ENCODE measurements at places on chromosomes 16 and 17.

DNA sequence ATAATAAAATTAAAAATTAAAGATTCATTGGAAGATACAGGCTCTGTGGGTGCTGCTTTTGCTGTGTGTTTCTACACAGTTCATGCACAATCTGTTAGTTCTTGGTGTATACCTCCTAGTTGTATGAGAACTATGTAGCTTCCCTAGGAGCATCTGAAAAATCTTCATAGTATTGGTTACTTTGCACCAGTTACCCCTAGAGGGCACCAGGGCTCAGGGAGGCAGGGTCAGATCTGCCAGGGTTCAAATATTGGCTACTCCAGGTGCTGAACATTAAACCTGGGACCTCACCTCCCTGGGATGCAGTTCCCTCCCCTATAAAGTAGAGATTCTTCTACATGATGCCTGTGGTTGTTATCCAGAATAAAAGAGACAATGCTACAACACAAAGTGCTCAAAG, 583.0 kb upstream of the CDH11 start:
- no peaks in the 10 kb centered on the region for H3K27me3 ChIP-seq
- no peak overlapping the region for H3K27ac ChIP-seq
- no peak for DNase-seq
- H3K4me3 ChIP-seq, result no peak overlapping the region

DNA sequence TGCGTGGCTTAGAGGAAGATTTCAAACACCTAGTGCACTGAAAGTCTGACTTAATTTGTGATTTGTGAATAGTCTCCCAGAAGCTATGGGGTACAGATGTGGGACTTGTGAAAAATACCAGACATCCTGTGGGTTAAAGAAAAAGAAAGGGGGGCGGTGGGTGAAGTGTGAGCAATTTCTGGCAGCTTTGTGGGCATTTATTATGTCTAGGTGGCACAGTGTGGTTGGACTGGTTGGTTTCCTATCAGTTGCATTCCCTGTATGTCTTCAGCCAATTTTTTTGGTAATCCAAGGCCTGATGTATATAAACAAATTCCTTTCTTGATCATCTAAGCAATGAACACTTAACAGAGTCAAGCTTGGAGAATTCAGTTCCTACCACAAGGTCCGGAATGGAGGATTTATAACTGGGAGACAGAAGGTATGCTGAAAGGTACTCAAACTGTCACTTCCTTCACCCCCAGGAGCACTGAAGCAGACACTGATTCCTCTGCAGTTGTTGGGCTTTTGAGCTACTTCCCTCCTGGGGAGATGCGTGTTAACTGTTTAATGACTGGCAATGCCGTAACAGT, 211.6 kb downstream of the WWOX start:
- no peak for DNase-seq
- no peak overlapping the region for H3K27ac ChIP-seq
- H3K36me3 ChIP-seq, result no peaks in the 10 kb centered on the region
- H3K4me1 ChIP-seq, result no peaks in the 10 kb centered on the region
- no peak overlapping the region for H3K4me3 ChIP-seq

GRCh38 chr17:31085563-31085962, 9.2 kb upstream of the NF1 start:
- H3K4me3 ChIP-seq, result no peak overlapping the region
- H3K27me3 ChIP-seq, result no peaks in the 10 kb centered on the region
- no peak for DNase-seq
- no peak overlapping the region for H3K27ac ChIP-seq
- no peaks in the 10 kb centered on the region for H3K36me3 ChIP-seq

GRCh38 chr17:68595496-68595895, 5.7 kb downstream of the FAM20A start:
- no peak overlapping the region for H3K27ac ChIP-seq
- H3K27me3 ChIP-seq, result peaks cover 15% of the 10 kb centered on the region
- no peak overlapping the region for H3K4me3 ChIP-seq
- no peak for DNase-seq

GRCh38 chr16:65789161-65789945, 577.1 kb upstream of the CDH5 start:
- no peaks in the 10 kb centered on the region for H3K36me3 ChIP-seq
- no peaks in the 10 kb centered on the region for H3K27me3 ChIP-seq
- DNase-seq, result no peak
- H3K27ac ChIP-seq, result no peak overlapping the region
- peaks cover 12% of the 10 kb centered on the region for H3K4me1 ChIP-seq
- no peak overlapping the region for H3K4me3 ChIP-seq

GRCh38 chr16:90043526-90043925, 24.3 kb upstream of the DBNDD1 start:
- peaks cover 20% of the 10 kb centered on the region for H3K27me3 ChIP-seq
- DNase-seq, result no peak
- H3K4me1 ChIP-seq, result no peaks in the 10 kb centered on the region
- H3K4me3 ChIP-seq, result no peak overlapping the region

DNA sequence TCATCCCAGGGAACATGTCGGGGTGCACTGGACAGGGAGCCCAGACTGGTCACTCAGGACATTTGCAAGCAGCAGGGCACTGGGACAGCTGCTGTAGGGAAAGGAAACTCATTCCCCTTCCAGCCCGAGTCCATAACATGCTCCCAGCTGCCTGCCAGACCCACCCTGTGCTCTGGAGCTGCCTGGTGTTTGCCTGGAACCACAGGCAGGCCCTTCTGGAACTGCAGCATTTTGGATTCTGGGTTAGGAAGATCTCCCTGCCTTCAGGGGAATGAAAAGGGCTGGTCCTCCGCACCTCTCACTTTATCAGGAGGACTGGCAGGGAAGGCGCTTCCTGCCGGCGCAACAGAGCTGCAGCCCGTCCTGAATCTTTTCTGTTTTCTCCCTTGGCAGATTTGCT, 41.2 kb downstream of the MEAK7 start:
- no peaks in the 10 kb centered on the region for H3K27me3 ChIP-seq
- peaks cover 8% of the 10 kb centered on the region for H3K36me3 ChIP-seq
- DNase-seq, result peak; percentile 52
- no peak overlapping the region for H3K4me3 ChIP-seq

- no peak for DNase-seq
- H3K36me3 ChIP-seq, result no peaks in the 10 kb centered on the region
- no peak overlapping the region for H3K4me3 ChIP-seq
- H3K4me1 ChIP-seq, result peaks cover 39% of the 10 kb centered on the region
- H3K27ac ChIP-seq, result peak overlapping the region; percentile 82
Observed at GRCh38 chr16:48946686-48947370, 334.8 kb downstream of the CBLN1 start.

- no peak overlapping the region for H3K4me3 ChIP-seq
- H3K36me3 ChIP-seq, result no peaks in the 10 kb centered on the region
- no peak overlapping the region for H3K27ac ChIP-seq
- no peak for DNase-seq
- peaks cover 11% of the 10 kb centered on the region for H3K4me1 ChIP-seq
Observed at GRCh38 chr17:4728124-4728523, 3.1 kb upstream of the MED11 start.

DNA sequence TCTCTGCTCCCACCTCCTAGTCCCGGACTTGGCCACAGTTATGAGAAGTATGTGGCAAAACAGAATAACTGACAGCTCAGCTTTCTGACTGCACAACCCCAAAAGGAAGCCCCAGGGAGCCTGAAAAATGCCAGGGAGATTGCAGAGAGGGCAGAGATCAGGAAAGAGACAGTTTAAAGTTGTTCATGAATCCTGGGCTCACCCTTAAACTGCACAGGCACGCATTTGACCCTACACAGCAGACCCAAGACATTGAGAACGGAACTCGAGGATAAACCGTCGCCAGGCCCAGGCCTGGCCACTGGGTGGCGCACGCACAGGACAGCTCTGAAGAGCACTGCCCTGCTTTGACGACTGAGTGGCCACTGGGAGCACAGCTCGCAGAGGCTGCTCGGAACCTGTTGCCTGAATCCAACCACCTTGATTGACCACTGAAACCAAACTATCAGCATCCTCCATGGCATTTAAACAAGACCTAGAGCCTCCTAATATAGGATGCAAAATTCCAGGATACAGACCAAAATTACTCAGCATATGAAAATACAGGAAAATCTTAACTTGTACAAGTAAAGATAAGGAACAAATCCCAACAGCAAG, 114.0 kb downstream of the C16orf95 start:
- H3K4me1 ChIP-seq, result no peaks in the 10 kb centered on the region
- H3K27me3 ChIP-seq, result no peaks in the 10 kb centered on the region
- H3K4me3 ChIP-seq, result no peak overlapping the region
- H3K36me3 ChIP-seq, result no peaks in the 10 kb centered on the region
- H3K27ac ChIP-seq, result no peak overlapping the region
- no peak for DNase-seq

DNA sequence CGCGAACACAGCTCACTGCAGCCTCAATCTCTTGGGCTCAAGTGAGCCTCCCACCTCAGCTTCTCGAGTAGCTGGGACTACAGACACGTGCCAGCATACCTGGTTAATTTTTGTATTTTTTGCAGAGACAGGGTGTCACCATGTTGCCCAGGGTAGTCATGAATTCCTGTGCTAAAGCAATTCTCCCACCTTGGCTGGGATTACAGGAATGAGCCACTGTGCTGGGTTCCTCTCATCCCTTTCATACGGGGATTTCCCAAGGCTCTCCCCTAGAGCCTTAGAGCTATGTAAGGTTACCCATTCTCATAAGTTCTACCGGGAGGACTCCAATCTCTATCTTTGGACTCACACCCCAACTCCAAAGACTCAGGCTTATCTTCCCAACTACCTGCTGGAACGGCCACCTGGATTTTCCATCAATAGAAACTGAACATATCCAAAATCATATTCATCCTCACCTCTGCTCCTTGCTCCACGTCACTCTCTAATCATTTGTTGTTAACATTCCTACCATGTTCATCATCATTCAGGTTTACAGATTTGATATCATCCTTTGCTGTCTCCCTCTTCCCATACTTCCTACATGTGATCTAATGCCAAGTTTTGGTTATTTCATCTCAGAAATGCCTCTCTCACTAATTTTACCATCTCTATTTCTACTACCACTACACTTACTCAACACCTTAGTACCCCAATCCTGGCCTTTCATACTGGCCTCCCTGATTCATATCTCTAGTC, 92.5 kb downstream of the NCOR1 start:
- DNase-seq, result no peak
- H3K4me1 ChIP-seq, result peaks cover 4% of the 10 kb centered on the region
- H3K27ac ChIP-seq, result peak overlapping the region; percentile 13
- no peaks in the 10 kb centered on the region for H3K27me3 ChIP-seq
- no peak overlapping the region for H3K4me3 ChIP-seq

DNA sequence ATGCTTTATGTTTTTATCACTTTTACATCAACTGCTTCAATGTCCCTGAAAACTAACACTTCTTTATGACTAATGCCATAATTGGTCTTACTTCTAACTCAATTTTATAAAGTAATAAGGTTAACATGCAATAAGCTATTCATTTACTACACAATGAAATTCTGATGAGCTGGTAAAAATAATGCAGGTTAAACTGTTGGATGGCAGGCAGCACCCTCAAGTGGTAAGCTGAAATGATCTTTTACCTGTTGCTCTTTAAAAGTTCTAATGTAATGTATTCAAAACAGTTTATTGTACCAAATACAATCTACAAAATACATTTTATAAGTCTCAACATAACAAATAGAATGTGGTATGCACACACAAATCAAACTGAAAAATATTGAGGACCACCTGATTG, 1280.3 kb downstream of the CDH8 start:
- no peaks in the 10 kb centered on the region for H3K36me3 ChIP-seq
- DNase-seq, result no peak
- no peak overlapping the region for H3K4me3 ChIP-seq
- no peaks in the 10 kb centered on the region for H3K27me3 ChIP-seq
- H3K27ac ChIP-seq, result no peak overlapping the region

GRCh38 chr16:64440421-64440831, 681.4 kb downstream of the CDH11 start:
- no peak for DNase-seq
- peaks cover 12% of the 10 kb centered on the region for H3K4me1 ChIP-seq
- H3K36me3 ChIP-seq, result no peaks in the 10 kb centered on the region
- no peak overlapping the region for H3K27ac ChIP-seq

- H3K4me3 ChIP-seq, result no peak overlapping the region
- H3K4me1 ChIP-seq, result no peaks in the 10 kb centered on the region
- H3K27me3 ChIP-seq, result no peaks in the 10 kb centered on the region
- H3K36me3 ChIP-seq, result no peaks in the 10 kb centered on the region
- H3K27ac ChIP-seq, result no peak overlapping the region
Observed at GRCh38 chr17:32755045-32755805, 121.7 kb downstream of the MYO1D start.

- DNase-seq, result no peak
- no peak overlapping the region for H3K4me3 ChIP-seq
- no peaks in the 10 kb centered on the region for H3K27me3 ChIP-seq
Observed at GRCh38 chr17:6642592-6642991, 1.7 kb downstream of the TXNDC17 start.

- no peak overlapping the region for H3K27ac ChIP-seq
- H3K4me3 ChIP-seq, result no peak overlapping the region
- H3K27me3 ChIP-seq, result no peaks in the 10 kb centered on the region
- DNase-seq, result peak; percentile 56
- H3K4me1 ChIP-seq, result peaks cover 6% of the 10 kb centered on the region
Observed at GRCh38 chr17:32496395-32497073, 9.7 kb downstream of the CDK5R1 start.

- H3K27me3 ChIP-seq, result no peaks in the 10 kb centered on the region
- no peaks in the 10 kb centered on the region for H3K4me1 ChIP-seq
- no peak overlapping the region for H3K4me3 ChIP-seq
- no peak overlapping the region for H3K27ac ChIP-seq
- DNase-seq, result no peak
Observed at GRCh38 chr17:8556074-8556473, 74.5 kb downstream of the MYH10 start.

- no peaks in the 10 kb centered on the region for H3K4me1 ChIP-seq
- DNase-seq, result no peak
- H3K27me3 ChIP-seq, result no peaks in the 10 kb centered on the region
Observed at GRCh38 chr16:17101646-17102045, 369.1 kb downstream of the XYLT1 start.

- H3K4me1 ChIP-seq, result peaks cover 19% of the 10 kb centered on the region
- DNase-seq, result no peak
- no peaks in the 10 kb centered on the region for H3K36me3 ChIP-seq
Observed at GRCh38 chr16:10965440-10966061, 21.2 kb downstream of the CLEC16A start.

- H3K36me3 ChIP-seq, result no peaks in the 10 kb centered on the region
- no peaks in the 10 kb centered on the region for H3K4me1 ChIP-seq
- DNase-seq, result no peak
Observed at GRCh38 chr17:33704856-33705255, 411.8 kb upstream of the ASIC2 start.

- no peak overlapping the region for H3K27ac ChIP-seq
- no peaks in the 10 kb centered on the region for H3K27me3 ChIP-seq
- H3K36me3 ChIP-seq, result no peaks in the 10 kb centered on the region
- H3K4me3 ChIP-seq, result no peak overlapping the region
Observed at GRCh38 chr17:64617125-64617780, 44.9 kb downstream of the SMURF2 start.

DNA sequence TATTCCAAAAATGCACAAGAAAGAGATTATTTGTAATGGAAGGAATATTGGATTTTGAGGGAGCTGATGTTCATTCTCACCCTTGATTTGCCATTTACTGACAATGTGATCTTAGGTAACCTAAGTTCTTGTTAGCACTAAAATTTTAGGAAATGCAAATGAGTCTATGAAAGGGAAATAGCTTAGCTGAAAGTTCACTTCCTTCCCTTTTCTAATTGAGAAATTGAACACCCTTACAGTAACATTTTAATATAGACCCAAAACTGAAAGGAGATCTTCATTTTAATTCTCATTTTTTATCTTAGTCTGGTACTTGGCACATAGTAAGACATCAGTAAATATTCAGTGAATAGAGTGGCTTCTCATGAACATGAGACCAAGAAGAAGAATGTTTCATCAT, 10.9 kb upstream of the WSB1 start:
- H3K4me1 ChIP-seq, result no peaks in the 10 kb centered on the region
- no peak overlapping the region for H3K27ac ChIP-seq
- DNase-seq, result no peak
- no peak overlapping the region for H3K4me3 ChIP-seq
- no peaks in the 10 kb centered on the region for H3K27me3 ChIP-seq
- no peaks in the 10 kb centered on the region for H3K36me3 ChIP-seq
